KG1 (cell line): ENCODE measurements at places on chromosomes 3 and 15.

GRCh38 chr3:137259089-137259488, 301.3 kb downstream of the IL20RB start:
- no peak for DNase-seq

DNA sequence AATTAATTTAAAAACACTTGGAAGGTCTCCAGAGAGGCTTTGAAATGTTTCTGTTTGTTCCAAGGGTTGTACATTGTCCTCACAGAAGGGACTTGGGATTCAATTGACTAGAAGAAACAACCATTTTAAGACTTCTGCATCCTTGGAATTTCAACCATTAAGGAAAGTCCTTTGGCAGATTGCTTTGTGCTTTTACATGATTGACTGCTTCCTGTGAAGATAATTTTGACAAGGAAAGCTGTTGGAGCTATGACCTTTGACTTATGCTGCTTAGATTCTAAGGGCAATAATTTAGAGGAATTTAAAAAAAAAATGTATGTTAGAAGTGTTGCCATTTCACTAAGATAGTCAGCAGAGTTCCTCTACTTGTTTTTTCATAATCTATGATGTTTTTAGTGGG, 483.9 kb upstream of the TBL1XR1 start:
- no peak for DNase-seq

DNA sequence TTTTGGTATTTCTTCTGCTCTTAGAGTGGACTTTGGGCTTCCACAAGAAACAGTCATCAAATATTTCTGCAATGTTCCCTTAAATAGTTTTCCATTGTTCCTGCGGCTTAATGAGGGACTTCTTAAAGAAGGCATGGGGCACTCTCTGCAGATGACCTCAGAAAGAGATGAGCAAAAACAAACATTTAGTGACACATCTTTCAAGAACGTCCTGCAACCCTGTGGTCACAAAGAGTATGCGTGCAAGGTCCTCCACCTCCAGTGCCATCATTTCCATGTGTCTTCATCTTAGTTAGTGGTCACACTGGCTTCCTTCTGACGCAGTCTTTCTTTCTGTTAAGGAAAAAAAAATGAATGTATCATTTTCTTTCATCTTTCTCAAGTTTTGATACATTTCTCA, 56.2 kb downstream of the GREM1 start:
- no peak for DNase-seq

DNA sequence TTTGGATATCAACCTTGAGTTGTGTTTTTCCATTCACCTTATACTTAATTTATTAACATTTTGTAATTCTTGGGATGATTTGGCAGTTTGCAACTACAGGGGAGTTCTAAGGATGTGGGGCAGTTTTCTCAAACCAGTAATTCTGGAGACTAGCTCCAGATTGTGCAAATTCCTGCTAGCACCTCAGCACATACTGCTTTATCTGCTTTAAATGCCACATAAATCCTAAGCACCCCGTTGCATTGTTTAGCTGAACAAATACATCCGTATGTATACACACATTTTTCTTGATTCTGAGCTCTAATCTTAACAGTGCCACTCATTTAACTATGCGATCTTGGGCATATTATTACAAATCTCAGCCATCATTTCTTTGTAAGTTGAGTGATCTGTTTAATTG, 16.9 kb upstream of the UTS2B start:
- no peak for DNase-seq

DNA sequence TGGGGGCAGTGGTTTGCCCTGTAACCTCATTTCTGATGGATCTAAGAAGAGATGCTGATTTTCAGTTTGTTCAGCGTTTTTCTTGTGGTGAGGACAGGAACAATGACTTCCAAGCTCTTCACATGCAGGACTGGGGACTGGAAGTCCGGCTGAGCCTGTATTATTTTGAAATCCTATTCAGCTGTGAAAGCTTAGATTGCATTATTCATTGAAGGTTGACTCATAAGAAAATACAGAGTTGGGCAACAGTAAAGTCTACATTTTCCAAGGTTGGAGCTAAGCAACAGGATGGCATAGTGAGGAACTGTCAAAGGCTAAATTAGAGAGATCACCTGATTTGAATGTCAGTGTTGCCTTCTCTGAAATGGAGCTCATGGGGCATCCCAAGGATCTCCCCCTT, 230.9 kb upstream of the FEZF2 start:
- no peak for DNase-seq

DNA sequence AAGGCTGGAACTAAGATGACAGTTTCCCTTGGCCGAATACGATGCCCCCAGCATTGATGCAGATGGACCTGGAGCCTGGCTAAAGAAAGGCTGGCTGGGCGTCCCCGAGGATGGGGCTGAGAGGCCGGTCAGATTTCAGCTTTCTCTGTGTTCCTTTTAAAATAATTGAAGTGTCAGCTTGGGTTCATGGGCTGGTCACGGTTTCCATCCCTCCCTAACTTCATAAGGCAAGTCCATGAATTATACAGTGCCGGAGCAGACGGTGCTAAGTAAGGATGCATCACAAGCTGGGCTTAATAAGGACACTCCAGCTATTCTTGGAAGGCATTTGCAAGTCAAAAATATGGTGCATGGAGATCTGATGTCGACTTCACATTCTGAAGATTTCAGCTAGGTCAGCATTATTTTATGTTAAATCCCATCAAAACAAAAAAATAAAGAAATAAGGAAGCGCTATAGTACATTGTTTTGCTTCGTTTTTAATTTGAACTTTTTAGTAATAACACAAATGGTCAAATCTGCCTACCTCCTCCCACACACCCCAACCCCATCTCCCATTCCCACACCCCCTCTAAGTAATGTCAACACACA, 220.8 kb downstream of the RPLP1 start:
- no peak for DNase-seq

- no peak for DNase-seq
Measured at GRCh38 chr3:108524537-108524936, 14.1 kb upstream of the MYH15 start.

DNA sequence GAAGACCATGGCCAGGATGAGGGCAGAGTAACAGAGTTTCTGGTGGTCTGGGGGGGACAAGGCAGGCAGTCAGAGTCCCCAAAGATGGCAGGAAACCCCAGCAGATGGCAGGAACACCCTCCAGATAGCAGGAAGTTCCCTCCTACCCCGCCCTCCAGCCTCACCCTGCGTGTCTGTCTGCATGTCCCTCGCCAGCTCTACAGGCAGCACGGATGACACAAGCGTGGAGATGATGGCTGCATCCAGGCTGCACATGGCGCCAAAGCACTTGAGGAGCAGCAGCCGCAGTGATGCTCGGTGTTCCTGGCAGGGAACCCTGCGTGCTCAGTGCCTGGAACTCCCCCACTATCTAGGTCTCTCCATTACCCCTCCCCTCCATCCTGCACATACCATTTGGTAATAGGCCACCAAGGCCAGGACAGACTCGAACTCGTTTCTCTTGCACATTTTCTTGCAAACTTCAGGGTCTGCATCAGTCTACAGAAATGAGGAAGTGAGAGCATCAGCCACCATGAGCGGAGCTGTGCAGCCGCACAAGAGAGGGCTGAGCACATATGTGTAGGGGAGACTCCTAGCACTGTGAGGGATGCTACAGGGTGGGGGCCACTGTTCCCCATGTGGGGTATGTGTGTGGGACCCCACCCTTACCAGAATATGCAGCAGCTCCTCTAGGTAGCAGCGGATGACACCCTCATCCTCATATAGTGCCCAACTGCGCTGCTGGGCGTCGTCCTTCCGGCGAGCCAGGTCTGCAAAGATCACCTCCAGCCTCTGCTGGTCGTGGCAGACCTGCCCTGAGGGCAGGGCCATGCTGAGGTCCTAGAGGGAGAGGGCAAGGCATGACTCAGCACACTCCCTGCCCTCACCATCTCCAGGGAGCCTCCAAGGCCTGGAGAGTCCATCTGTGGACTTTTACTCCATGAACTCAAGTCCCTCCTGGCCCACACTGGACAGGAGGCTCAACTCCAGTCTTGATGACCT, 6.0 kb downstream of the NCKIPSD start:
- no peak for DNase-seq

DNA sequence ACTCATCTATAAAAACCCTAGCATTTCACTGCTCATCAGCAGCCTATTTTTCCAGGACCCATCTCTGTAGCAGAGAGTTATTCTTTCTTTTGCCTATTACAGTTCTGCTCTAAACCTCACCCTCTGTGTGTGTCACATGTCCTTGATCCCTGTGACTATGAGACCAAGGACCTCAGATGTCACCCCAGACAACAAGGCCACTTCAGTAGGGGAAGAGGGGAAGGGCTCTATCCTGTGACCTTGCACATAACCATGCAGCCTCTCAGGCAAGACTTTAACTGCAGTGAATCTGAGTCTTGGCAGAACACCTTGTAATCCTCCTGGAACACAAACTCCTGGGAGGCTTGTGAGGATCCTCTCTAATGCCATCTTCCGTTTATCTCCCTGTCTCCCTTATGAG, 4.4 kb upstream of the ZNF589 start:
- no peak for DNase-seq

GRCh38 chr15:33559207-33559890, 248.6 kb downstream of the RYR3 start:
- DNase-seq, result no peak

DNA sequence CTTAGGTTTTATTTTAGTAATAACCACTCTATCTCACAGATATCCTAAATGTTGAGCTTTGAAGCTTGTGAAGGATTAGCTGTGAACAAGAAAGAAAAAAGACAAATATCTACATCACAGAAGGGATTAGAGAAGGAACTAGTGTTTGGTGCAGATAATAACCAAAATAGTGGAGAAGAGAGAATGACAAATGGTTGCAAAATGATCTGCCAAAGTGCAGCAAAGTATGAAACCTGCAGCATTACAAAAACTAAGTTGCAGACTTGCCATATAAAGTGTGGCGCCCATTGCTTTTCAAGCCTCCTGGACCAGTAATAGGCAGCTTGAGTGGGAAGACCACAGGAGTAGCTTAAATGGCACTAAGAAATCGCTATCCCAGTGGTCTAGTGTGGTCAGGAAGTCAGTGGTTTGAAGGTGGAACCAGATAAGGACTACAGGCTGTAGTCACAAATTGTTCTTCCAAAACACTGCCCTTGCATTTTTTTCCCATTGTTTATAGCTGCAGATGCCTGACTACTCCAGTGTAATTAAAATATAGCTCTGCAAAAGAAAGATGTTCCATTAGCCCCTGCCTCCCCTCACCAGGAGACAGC, 20.7 kb downstream of the TPM1 start:
- no peak for DNase-seq

DNA sequence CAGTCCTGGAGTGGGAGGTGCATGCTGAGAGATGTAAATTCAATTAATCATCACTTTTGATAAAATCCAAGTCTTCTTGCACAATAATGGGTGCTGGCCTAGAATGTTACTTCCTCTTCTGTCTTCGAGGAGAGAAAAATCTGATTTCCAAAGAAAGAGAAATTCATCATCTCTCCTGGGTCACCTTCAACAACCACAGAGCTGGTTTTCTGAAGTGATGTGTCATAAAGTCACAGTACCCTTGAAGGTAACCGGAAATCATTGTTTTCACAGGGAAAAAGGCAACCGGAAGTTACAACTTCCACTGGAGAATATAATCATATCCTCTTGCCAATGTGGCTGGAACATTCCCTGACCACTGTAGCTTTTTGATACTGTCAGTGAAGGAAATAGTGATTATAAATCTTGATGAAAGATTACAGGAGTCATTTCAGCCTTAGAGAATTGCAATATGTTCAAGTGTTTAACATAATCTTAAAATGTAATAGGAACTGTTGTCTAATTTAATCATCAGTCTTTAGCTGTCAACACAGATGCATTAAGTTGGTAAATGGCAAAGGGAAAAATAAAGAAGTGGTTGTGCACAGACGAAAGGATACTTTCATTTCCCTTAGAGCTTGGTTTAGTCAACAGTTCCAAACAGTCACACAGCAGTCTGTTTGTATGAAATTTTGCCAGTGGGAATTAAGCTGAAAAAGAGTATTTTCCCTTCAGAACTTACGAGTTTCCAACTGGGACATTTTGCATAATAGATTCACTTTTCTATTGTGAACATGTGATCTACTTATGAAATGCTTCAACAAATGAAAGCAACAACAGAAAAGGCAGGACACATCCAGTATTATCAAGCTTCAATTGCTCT, 106.5 kb upstream of the SLC4A7 start:
- DNase-seq, result no peak

DNA sequence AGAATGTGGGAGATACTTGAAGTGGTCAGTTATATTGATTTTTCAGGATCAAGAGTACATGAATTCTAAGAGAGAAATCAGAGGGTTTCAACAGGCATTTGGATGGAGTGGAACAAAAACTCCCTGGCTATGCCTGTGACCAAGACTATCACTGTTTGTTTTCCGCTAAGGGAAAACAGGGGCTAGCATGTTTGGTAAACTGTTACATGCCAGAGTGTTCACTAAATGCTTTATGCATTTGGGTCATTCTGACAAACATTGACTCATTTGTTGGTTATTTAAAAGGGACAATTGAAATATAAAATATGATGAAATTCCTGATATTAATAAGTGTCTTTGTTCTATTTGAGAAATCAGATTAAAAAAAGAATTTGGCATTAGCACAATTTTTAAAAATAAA, 603.9 kb upstream of the KCNMB2 start:
- DNase-seq, result no peak

- DNase-seq, result no peak
Measured at GRCh38 chr3:136630915-136631314, 121.3 kb downstream of the STAG1 start.

GRCh38 chr3:24177201-24177600, 232.1 kb downstream of the NR1D2 start:
- no peak for DNase-seq

GRCh38 chr15:74676801-74677200, 19.0 kb downstream of the EDC3 start:
- DNase-seq, result no peak

GRCh38 chr15:45132844-45133560, 3.2 kb downstream of the DUOX1 start:
- no peak for DNase-seq

DNA sequence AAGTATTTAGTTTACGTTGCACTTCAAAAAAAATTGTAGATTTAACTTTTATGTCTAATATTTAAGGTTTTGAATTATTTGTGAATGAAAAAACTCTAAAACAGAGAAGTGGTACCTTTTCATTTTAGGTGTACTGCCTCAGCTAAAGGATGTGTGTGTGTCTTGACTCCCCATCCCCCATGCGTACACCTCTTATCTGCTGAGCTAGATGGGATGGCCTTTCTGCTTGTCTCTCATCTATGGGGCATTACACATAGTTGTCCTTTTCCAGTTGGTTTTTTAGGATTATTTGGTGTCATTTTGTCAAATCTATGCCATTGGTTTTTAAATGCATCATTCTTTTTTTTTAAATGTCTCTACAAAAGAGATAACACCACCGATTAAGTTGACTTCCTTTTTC, 110.9 kb downstream of the FNDC3B start:
- no peak for DNase-seq

GRCh38 chr3:159766563-159767185, 222.0 kb upstream of the IL12A start:
- DNase-seq, result no peak

GRCh38 chr3:9105421-9105820, 142.1 kb upstream of the RAD18 start:
- DNase-seq, result no peak
